ENCODE measurements at places on chromosomes 2 and 18.

DNA sequence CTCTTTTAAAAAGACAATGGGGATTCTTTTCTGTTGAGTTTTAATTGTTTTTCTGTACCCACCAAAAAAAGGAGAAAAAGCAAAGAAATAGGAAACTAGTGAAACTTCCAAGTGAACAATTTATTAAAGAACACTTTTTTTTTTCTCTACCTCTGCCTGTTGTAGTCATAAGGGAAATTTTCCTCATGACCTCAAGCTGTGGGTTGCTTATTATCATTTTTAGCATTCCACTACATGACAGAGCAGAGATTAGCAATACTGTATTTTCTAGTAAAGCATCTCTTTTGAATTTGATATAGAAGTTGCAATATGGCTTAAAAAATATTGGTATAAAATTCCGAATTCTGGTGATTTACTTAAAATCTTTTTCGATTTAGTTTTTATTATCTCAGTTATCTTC, 87.9 kb upstream of the LRRTM1 start:
- DNase-seq = no peak

GRCh38 chr2:24886126-24886501, 33.9 kb downstream of the ADCY3 start:
- DNase-seq = no peak

GRCh38 chr2:177164131-177164530, 48.5 kb upstream of the HNRNPA3 start:
- no peak for DNase-seq

GRCh38 chr2:226136739-226137138, 662.9 kb downstream of the IRS1 start:
- DNase-seq = no peak

- no peak for DNase-seq
Measured at GRCh38 chr2:3168230-3168891, 209.3 kb downstream of the EIPR1 start.
